IPS DF 19.7 (cell line): ENCODE measurements at places on chromosomes 1 and 21.
A peak's percentile ranks its signal among the peaks of the same experiment; 100 is the strongest.

DNA sequence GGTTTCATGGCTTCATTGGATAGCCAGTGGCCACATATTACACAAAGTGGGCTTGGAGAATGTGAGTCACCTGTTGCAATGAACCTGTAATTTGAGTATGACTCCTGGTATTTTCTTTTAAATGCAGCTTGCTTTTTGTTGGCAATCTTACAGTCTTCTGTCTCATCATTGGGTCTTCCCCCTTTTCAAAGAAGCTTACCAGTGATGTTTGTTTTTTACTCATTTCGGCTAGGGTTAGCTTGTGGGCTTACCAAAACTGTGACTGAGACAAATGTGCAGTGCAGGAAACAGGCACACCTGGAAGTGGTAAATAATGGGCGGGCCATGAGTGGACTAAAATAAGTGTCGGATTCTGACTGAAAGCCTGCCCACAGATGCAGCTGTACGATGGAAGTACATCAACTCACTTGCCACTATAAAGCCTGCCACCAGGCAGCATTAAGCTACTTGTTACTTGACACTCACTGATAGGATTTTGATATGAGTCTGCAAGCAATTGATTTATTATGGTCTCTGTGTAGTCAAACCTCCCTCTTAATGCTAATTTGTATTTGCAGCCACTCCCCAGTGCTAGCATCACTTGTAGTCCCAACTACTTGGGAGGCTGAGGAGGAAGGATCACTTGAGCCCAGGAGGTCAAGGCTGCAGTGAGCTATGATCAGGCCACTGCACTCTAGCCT is 4.2 kb downstream of the HHAT start:
- DNase-seq: no peak

- no peak for DNase-seq
Measured at GRCh38 chr1:179831852-179832699, 45.5 kb downstream of the TOR1AIP2 start.

GRCh38 chr21:43921979-43922945 is 57.2 kb downstream of the AGPAT3 start:
- no peak for DNase-seq

DNA sequence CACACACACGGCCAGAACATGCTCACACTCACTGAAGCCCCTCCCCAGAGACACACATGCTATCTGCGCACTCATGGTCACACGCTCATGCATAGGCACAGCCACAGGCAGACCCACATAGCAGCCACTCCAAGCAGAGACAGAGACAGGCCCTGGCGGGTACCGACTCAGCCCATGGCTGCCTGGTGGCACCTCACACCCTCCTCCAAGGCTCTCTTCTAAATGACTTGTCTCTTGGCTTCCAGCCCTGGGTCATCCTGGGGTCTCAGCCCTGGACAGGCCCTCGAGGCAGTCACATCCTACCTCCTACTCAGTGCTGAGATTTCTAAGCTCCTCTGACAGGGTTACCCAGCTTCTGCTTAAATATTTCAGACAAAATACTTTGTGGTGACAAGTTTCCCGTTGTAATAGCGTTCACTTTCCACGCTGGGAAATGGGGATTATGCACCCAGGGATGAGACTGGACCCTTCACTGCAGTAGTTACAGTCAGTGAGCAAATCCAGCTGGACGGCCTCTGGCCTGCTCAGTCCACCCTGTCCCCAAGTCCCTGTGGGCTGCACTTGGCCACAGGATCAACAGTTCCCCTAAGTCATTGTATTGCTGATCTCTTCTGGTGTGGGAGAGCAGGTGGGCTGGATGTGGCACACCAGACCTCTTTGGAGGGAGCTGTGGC is 2.9 kb upstream of the NFASC start:
- no peak for DNase-seq

DNA sequence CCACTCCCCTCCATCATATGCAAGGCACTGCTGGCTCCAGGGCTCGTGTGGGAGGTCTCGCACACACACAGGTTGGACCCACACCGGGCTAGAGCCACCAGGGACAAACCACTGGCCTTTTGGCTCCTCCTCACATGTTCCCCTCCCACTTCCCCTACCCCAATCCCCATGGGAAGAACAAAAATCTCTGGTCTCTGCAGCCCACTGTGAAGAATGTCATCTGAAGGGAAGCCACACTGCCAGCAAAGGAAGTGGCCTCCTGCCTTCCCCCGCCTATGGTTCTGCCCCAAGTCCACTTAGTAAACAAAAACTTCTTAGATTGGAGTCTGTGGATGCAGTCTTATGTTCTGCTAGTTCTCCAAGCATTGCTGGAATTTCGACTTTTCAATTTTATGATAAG is 24.2 kb downstream of the OLFML3 start:
- DNase-seq: no peak

- no peak for DNase-seq
Measured at GRCh38 chr1:105556266-105556665, 1500.2 kb upstream of the PRMT6 start.

- no peak for DNase-seq
Measured at GRCh38 chr1:21334214-21335087, 44.2 kb upstream of the ECE1 start.

DNA sequence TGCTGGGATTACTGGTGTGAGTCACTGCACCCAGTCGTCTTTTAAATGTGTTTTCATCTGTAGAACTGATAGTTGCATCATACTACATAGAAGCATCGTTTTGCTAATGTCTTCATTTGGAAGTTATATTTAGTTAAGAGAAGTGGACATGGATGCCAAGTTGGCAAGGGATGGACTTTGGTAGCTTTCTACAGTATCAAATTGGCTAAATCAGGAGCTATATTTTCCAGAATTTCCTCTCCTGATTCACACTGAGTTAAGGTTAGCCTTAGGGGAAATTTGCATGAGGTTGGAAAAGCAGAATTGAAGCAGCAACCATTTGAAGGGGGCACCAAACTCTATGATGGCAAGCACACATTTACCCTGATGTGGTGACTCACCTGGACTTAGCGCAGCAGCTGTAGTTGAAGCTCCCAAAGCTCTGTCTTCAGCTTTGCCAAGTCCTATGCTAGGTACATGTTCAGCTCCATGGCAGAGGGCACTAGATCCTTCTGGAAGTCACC is 43.9 kb downstream of the DUSP10 start:
- DNase-seq: no peak

- DNase-seq: no peak
Measured at GRCh38 chr1:26287033-26287711, 7.3 kb downstream of the SH3BGRL3 start.

- no peak for DNase-seq
Measured at GRCh38 chr1:214008347-214008746, 20.6 kb downstream of the PROX1 start.

DNA sequence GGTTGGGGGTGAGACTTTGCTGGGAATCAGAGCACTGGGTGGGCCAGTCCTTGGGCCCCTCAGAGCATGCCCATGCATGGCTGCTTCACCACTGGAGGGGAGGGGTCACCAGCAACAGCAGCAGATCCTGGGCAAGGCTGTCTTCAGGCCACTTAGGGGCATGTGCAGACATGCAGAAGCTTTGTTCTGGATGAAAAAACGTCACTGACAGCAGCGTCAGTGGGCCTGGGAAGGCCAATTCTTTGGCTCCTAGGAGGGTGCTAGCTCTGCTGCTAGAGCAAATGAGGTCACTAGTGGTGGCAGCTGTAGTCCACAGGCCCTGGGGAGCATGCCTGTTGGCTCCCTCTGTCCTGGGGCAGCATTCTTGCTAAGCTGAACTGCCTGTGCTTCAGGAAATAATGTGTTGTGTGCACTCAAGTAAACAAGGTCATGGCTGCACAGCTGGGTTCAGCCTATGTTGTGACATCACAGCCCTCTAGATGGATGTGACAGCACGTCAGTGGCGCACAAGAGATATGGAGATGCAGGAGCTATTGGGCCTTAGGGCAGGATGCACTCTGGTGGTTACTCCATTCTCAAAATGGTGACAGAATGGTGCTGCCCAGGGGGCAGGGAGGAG is 27.0 kb downstream of the ZC3H11B start:
- no peak for DNase-seq

DNA sequence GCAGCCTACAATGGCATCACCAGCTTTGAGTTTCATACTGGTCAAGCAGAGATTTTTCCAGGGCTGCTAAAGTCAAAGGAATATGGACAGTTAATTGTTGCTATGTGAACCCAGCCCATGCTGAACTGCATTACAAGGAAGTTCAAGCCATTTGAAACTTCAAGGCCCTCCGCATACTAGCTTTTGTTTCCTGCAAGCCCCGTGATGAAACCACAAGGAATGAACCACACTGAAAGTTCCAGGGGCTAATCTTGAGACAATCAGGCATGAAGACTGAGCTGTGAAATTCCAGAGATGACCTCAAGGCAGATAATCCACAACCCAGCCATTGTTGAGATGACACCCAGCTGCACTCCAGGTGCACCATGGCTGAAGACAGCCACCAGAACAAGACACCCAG is 180.8 kb downstream of the C1orf21 start:
- DNase-seq: no peak

- no peak for DNase-seq
Measured at GRCh38 chr1:235999259-235999925, 65.5 kb downstream of the NID1 start.

- DNase-seq: no peak
Measured at GRCh38 chr1:68149110-68149798, 83.1 kb downstream of the WLS start.

GRCh38 chr1:79852004-79852403 is 845.5 kb upstream of the ADGRL4 start:
- no peak for DNase-seq

- DNase-seq: no peak
Measured at GRCh38 chr1:227945891-227946623, 1.7 kb downstream of the WNT9A start.

GRCh38 chr21:45938453-45938755 is 43.2 kb upstream of the COL6A1 start:
- DNase-seq: no peak

- DNase-seq: peak; percentile 78
Measured at GRCh38 chr1:160681066-160681890, 30.3 kb downstream of the CD48 start.

- DNase-seq: no peak
Measured at GRCh38 chr1:110170766-110171733, 20.8 kb downstream of the SLC6A17 start.

GRCh38 chr1:230544758-230545157 is 97.5 kb upstream of the COG2 start:
- no peak for DNase-seq

DNA sequence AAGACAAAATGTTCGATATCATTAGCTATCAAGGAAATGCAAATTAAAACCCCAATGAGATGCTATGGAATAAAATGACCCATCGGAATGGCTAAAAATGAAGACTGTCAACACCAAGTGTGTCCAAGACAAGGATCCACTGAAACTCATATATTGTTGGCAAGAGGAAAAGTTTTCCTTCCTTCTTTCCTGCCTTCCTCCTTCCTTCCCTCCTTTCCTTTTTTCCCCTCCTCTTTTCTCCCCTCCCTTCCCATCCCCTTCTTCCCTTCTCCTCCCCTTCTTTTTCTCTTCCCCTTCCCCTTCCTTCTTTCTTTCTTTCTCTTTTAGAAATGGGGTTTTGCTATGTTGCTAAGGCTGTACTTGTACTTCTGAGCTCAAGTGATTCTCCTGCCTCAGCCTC is 64.2 kb upstream of the TENT5B start:
- DNase-seq: no peak

GRCh38 chr21:45423201-45423955 is 18.4 kb downstream of the COL18A1 start:
- no peak for DNase-seq

- DNase-seq: no peak
Measured at GRCh38 chr21:28687586-28687985, 305.1 kb downstream of the LTN1 start.

DNA sequence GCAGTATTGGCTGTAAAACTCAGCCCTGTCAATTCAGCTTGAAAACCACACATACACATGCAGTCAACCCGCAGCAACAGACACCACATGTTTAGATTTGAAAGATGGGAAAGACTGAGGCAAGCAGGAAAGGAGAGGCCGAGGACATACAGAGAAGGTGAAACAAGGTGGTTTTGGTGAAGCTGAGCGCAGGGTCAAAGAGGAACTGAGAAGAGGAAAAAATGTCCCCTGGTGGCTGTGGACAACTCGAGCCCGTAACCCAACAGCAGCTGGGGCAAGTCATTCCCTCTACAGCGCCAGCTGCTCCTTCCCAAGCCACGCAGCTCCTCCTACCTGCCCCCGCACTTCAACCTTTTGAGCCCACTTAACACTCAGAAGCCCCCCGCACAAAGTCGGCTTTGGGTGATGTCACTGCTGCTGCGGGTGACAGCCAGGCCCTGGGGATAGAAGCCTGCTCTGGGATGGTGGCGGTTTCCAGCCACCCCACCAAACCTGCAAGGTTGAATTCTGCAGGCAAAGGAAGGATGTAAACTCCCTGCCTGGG is 63.0 kb downstream of the KCNN3 start:
- no peak for DNase-seq

DNA sequence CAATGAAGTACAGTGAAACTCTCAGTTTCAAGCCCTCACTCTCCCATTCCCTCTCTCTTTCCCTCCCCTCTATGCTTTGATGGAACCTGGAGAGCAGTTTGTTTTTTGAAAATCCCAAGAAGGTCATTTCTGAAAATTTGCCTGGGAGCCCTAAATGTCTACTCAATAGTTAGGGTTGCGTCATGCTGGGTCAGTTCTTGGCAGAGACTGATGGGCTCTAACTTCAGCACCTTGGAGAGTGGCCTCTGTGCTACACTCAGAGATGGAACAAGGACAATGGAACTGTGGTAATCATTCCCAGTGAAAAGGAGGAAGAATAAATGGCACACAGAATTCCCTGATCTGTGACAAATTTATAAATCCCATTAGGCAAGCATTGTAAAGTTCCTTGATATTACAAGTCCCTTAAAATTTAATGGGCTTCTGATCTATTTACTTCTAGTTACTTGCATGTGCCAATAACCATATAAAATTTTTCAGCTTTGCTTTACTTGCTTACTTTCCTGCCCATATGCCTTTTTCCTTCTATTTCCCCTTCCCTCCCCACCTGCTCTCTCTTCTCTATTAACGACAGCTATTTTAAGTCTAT is 182.9 kb upstream of the KCND3 start:
- DNase-seq: peak; percentile 42

- DNase-seq: no peak
Measured at GRCh38 chr1:38783640-38784229, 75.8 kb downstream of the RRAGC start.

GRCh38 chr1:218211241-218211640 is 73.9 kb upstream of the RRP15 start:
- no peak for DNase-seq

- DNase-seq: no peak
Measured at GRCh38 chr1:184860985-184861754, 106.5 kb upstream of the EDEM3 start.

- no peak for DNase-seq
Measured at GRCh38 chr1:223330466-223330865, 33.5 kb downstream of the SUSD4 start.
